ENCODE measurements at places on chromosomes 4 and X.

- peak; percentile 45 for DNase-seq
Measured at GRCh38 chrX:74924449-74925224, 615 bp downstream of the NEXMIF start.

GRCh38 chr4:185145572-185145971 is 2.5 kb downstream of the SLC25A4 start:
- no peak for DNase-seq

GRCh38 chr4:120636120-120636630 is 286.4 kb downstream of the PRDM5 start:
- DNase-seq, result no peak

GRCh38 chr4:658681-659667 is 15.1 kb downstream of the ATP5ME start:
- DNase-seq, result no peak

DNA sequence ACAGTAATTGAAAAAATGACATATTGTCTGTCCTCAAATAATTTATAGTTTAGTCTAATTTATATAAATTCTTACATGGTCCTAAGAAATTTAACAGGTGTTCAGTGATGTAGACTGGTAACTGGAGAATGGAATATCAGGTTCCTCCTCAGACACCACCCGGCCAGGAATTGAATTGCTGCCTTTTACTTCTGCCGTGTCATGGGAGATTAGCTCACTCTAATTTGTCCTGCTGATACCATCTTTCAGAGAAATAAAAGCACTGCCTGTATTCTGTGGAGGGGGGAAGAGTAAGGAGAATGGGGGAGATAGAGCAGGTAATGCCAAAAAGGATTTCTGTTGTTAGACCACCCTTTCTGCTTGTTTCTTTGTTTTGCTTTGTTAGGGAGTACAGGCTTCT is 125.2 kb upstream of the KLHL4 start:
- no peak for DNase-seq

- DNase-seq, result no peak
Measured at GRCh38 chr4:74665876-74666275, 128.4 kb downstream of the BTC start.

GRCh38 chrX:130552444-130553073 is 150.8 kb downstream of the RBMX2 start:
- no peak for DNase-seq

- no peak for DNase-seq
Measured at GRCh38 chr4:957581-958313, 15.6 kb downstream of the DGKQ start.
